CD4-positive, alpha-beta memory T cell (primary cell): ENCODE measurements at places on chromosomes 6 and 20. TPM values are rescaled to one million over a fixed set of nuclear protein-coding genes. Genes with fewer than 3 reads are reported as not detected.

DNA sequence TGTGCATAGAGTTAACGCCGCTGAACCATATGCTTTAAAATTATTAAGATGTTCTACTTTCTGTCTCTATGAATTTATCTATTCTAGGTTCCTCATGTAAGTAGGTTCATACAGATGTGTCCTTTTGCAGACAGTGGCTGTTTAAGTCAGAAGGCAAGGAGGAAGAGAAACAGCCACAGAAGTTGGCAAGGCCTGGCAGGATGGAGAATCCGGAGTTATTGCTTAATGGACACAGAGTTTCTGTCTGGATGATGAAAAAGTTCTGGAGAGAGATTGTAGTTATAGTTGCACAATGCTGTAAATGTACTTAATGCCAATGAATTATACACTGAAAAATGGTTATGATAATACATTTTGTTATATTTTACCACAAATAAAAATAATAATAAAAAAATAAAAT is 283.6 kb upstream of the CNR1 start:
- DNase-seq, result no peak
- H3K4me1 ChIP-seq, result no peaks in the 10 kb centered on the region
- no peaks in the 10 kb centered on the region for H3K27me3 ChIP-seq
- no peaks in the 10 kb centered on the region for H3K36me3 ChIP-seq
- H3K4me3 ChIP-seq, result no peak overlapping the region

DNA sequence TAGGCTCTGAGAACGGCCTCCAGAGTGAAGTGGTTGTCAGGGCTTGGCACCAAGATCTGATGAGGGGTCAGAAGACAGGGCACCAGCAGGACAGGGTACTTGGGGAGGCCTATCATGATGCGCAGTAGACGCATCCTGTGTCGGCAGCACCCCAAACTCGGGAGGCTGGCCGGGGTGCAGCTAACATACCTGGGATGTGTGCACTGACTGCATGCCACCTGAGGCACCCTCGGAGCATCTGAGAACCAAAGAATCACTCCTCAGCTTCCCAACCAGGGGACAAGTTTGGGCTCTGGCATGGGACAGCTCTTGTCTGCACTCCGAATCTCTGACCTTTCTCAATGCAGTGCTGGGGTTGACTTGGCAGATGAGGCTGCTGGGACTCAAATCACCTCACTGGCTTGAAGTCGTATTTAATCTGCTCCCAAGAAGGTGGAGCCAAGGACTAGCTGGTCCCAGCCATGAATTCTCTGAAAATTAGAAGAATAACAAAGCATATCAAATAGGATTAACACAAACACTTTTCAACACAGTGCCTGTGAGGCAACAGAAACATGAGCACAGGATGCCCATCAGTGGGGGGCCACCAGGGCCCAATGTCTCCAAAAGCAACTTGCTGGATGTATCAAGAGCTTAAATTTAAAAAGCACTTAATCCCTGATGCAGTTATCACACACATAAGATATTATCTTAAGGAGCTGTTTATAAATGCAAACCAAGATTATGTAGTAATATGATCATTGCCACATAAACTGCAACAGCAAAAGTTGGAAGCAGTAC is 348.8 kb downstream of the PREX1 start:
- H3K4me3 ChIP-seq, result no peak overlapping the region
- H3K36me3 ChIP-seq, result no peaks in the 10 kb centered on the region
- H3K27ac ChIP-seq, result no peak overlapping the region
- H3K27me3 ChIP-seq, result no peaks in the 10 kb centered on the region
- H3K4me1 ChIP-seq, result no peaks in the 10 kb centered on the region
- DNase-seq, result no peak

OR12D3 gene
- not detected for polyA plus RNA-seq

DNA sequence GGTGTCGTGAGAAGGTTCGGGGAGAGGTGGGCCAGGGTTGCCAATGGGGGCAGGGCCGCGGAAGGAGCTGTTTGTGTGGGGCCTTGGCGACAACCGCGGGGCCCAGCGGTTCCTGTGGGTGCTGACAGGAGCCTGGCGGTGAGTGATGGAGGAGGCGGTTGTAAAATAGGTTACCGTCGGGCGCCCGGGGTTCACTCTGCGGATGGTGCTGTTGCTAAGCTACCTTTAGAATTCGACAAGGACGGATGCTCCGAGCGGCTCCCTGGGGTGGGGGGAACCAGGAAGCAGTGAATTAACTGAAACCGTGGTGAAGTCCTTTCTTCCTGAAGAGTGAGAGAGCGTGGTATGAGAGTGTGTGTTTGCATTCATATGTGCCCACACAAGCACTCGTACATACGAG is 61.7 kb downstream of the CDH22 start:
- no peak overlapping the region for H3K27ac ChIP-seq
- peaks cover 6% of the 10 kb centered on the region for H3K4me1 ChIP-seq
- no peaks in the 10 kb centered on the region for H3K36me3 ChIP-seq
- H3K27me3 ChIP-seq, result peaks cover 39% of the 10 kb centered on the region
- no peak overlapping the region for H3K4me3 ChIP-seq

DNA sequence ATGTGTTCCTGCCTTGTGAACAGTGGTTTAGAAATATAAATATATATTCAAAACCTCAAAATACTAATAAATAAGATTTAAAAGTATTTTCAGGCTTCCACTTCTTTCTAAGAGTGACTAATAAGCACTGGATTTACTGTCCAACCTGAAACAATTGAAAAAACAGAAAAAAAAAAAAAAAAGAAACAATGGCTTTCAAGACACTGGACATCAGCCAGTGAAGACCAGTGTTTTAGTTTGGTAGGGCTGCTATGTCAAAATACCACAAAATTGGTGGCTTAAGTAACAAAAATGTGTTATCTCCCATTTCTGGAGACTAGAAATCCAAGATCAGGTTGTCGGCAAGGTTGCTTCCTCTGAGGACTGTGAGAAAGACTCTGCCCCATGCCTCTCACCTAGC is 101.4 kb upstream of the PDE7B start:
- DNase-seq, result no peak
- no peaks in the 10 kb centered on the region for H3K36me3 ChIP-seq
